T-cell (primary cell): ENCODE measurements at places on chromosomes 4 and X. TPM values are rescaled to one million over a fixed set of nuclear protein-coding genes. Genes with fewer than 3 reads are reported as not detected.

DNA sequence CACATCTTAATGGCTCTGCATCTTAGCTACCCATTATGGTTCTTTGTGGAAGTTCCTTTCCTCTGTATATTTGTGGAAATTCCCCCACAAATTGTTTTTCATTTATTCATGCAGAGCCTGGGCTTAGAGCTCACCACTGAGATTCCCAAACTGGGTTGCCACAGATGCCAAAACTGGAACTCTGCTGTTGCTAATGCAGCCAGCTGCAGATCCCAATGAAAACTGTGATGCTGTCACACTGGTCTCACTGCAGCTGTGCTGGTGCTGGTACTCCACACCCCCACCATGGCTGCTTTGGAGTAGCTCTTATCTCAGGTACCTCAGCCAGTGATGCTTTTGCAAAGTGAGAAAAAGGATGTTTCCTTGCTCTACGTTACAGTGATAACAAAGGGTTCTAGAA is 87.7 kb downstream of the DCK start:
- no peaks in the 10 kb centered on the region for H3K27me3 ChIP-seq
- no peaks in the 10 kb centered on the region for H3K4me1 ChIP-seq
- no peak overlapping the region for H3K27ac ChIP-seq
- no peak overlapping the region for H3K4me3 ChIP-seq

DNA sequence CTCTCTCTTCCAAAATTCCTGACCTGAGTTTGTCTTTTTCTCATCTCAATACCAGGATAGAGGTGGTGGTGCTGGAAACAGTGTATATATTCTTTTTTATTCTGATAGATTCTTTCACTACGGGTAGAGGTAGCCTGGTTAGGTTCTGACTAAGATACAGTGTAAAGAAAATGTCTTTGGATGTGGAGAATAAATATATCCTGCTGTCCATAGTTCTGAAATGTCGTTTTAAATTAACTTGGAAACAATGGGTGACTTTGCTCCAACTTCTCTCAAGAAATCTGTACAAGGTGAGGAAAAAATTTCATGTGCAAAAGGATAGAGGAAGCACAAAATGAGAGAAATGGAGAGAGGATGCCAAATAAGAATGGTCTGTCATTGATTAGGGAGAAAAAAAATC is 546.1 kb downstream of the GBA3 start:
- H3K4me3 ChIP-seq: no peak overlapping the region
- H3K27me3 ChIP-seq: no peaks in the 10 kb centered on the region
- no peaks in the 10 kb centered on the region for H3K36me3 ChIP-seq
- H3K4me1 ChIP-seq: no peaks in the 10 kb centered on the region

DNA sequence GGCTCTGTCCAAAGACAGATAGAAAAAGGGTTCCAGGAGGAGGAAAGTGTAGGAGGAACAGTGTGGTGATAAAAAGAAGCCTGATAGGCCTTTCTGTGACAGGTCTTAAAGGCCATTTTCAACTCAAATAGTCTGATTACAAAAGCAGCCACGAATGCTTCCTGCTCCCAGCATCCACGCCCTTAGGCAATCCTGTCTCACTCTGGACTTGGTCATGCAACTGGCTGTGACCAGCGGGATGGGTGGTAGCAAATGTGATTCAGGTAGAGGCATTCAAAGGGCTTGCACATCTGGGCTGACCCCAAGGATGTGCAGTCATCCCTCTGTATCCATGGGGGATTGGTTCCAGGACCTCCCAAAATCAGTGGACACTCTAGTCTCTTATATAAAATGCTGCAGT is 14.4 kb upstream of the SEPSECS start:
- H3K27me3 ChIP-seq: no peaks in the 10 kb centered on the region
- H3K36me3 ChIP-seq: peaks cover 19% of the 10 kb centered on the region
- peaks cover 8% of the 10 kb centered on the region for H3K4me1 ChIP-seq

GRCh38 chrX:21661316-21661715 is 3.2 kb upstream of the KLHL34 start:
- no peak for DNase-seq
- H3K27me3 ChIP-seq: no peaks in the 10 kb centered on the region
- no peaks in the 10 kb centered on the region for H3K36me3 ChIP-seq
- no peak overlapping the region for H3K27ac ChIP-seq
- no peaks in the 10 kb centered on the region for H3K4me1 ChIP-seq

GRCh38 chr4:99033956-99034355 is 38.4 kb downstream of the METAP1 start:
- no peak for DNase-seq
- H3K4me1 ChIP-seq: peaks cover 4% of the 10 kb centered on the region
- no peaks in the 10 kb centered on the region for H3K27me3 ChIP-seq
- no peak overlapping the region for H3K27ac ChIP-seq

- H3K27me3 ChIP-seq: no peaks in the 10 kb centered on the region
- H3K4me3 ChIP-seq: no peak overlapping the region
- no peak overlapping the region for H3K27ac ChIP-seq
These were observed 404.1 kb downstream of the AFF2 start for GRCh38 chrX:148904421-148905111.

DNA sequence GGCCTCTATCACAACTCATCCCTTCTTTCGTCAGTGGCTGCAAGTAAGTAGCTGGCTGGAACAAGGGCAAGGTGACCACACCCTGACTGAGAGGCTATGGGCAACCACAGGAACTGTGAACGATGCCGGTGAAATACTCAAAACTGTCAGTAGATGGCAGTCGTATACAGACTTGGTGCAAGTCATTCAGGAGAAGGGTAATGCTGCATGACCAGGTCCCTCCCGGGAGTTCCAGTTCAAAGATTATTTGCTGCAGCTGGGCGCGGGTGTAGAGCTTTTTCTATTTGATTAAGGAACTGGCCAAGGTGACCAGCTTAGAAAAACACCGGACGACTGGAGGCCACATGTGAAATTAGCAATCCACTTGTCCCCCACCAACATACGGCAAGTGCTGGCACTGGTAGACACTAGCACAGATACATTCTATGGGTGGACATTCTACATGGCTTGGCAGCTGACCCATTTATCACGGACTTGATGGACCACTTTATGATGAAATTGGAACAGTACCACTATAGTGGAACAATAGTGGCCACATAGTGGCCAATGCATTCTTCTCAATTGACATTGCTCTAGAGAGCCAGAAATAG is 726.6 kb downstream of the TRAM1L1 start:
- H3K4me1 ChIP-seq: no peaks in the 10 kb centered on the region
- no peak for DNase-seq
- no peak overlapping the region for H3K27ac ChIP-seq
- no peaks in the 10 kb centered on the region for H3K36me3 ChIP-seq
- H3K4me3 ChIP-seq: no peak overlapping the region

DNA sequence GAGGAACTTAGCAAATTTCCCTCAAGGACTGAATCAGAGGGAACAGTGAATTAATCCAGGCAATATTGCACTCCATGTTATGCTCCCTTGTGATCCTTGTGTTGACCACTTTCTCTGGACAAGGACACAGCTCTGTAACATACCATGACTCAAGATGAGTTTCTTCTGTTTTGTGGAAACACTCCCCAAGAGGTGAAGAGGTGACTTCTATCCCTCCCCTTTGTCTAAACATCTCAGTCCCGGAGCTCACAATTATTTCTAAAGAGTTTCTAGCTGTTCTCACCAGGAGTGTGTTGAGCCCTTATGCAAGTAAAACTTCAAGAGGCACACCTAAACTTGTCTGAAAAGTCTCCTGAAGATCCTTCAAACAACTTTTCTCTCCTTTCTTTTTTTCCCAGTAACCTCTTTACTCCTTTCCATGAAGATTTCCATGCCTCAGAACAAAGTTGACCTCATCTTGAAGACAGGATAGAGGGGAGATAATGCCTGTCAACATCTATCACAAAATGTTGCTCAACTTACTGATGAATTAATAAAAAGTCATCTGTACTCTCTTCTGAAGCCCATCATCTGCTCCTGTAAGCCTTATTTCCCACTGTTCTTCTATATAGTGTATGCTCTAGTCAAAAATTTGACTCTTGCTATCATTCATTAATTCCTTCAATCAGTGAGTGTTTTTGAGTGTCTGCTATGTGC is 429.1 kb downstream of the SPRY1 start:
- H3K27me3 ChIP-seq: no peaks in the 10 kb centered on the region
- DNase-seq: no peak
- no peaks in the 10 kb centered on the region for H3K36me3 ChIP-seq
- H3K27ac ChIP-seq: no peak overlapping the region
- H3K4me1 ChIP-seq: no peaks in the 10 kb centered on the region

DNA sequence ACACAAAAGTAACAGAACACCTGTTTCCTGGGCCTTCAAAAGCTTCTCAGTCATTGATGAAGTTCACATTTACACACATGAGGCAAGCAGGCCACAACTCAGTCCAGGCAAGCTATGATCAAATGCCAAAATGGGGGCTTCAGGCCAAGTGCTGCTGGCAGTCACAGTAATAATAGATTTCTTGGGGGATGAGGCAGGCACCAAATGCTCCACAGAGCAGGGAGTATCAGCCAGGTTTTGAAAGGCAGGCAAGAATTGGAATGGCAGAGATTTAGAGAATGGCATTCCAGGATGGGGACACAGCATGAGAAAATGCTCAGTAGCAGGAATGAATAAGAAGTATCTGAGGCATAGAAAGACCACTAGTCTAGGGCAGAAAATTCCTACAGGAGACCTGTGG is 52.8 kb downstream of the GRIA3 start:
- H3K27me3 ChIP-seq: no peaks in the 10 kb centered on the region

- no peaks in the 10 kb centered on the region for H3K36me3 ChIP-seq
- H3K4me1 ChIP-seq: no peaks in the 10 kb centered on the region
- H3K4me3 ChIP-seq: peak overlapping the region; percentile 27
- no peak for DNase-seq
- H3K27ac ChIP-seq: no peak overlapping the region
- H3K27me3 ChIP-seq: peaks cover 80% of the 10 kb centered on the region
These were observed 723 bp downstream of the NKX6-1 start for GRCh38 chr4:84498203-84498934.

GRCh38 chrX:78687586-78687985 is 28.5 kb upstream of the RTL3 start:
- no peaks in the 10 kb centered on the region for H3K4me1 ChIP-seq
- no peak overlapping the region for H3K4me3 ChIP-seq
- no peaks in the 10 kb centered on the region for H3K36me3 ChIP-seq
- H3K27ac ChIP-seq: no peak overlapping the region

GRCh38 chrX:7570432-7571029 is 272.4 kb upstream of the VCX start:
- H3K4me3 ChIP-seq: no peak overlapping the region
- no peak overlapping the region for H3K27ac ChIP-seq
- H3K36me3 ChIP-seq: no peaks in the 10 kb centered on the region

DNA sequence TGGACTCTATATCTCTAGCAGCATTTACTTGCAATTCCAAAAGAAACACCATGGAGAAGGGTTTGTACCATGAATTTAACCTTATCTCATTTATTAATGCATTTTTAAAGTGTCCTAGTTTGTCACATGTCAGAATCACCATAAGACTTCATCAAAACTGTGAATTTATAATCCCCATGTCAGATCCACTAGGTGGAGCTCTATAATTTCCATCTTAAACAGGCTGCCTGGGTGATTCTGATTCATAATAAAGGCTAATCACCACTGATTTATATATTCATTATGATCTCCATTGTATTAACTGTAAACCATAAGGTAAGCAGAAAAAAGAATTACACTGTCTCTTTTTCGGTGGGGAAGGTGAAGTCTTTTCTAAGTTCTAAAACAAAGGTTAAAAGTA is 4.0 kb downstream of the TCEAL2 start:
- peaks cover 12% of the 10 kb centered on the region for H3K27me3 ChIP-seq
- no peaks in the 10 kb centered on the region for H3K36me3 ChIP-seq
- H3K4me3 ChIP-seq: no peak overlapping the region
- H3K27ac ChIP-seq: no peak overlapping the region

- DNase-seq: no peak
- H3K36me3 ChIP-seq: no peaks in the 10 kb centered on the region
- no peaks in the 10 kb centered on the region for H3K27me3 ChIP-seq
- peaks cover 21% of the 10 kb centered on the region for H3K4me1 ChIP-seq
- H3K4me3 ChIP-seq: no peak overlapping the region
These were observed 115.1 kb downstream of the SH3KBP1 start for GRCh38 chrX:19772096-19772821.

DNA sequence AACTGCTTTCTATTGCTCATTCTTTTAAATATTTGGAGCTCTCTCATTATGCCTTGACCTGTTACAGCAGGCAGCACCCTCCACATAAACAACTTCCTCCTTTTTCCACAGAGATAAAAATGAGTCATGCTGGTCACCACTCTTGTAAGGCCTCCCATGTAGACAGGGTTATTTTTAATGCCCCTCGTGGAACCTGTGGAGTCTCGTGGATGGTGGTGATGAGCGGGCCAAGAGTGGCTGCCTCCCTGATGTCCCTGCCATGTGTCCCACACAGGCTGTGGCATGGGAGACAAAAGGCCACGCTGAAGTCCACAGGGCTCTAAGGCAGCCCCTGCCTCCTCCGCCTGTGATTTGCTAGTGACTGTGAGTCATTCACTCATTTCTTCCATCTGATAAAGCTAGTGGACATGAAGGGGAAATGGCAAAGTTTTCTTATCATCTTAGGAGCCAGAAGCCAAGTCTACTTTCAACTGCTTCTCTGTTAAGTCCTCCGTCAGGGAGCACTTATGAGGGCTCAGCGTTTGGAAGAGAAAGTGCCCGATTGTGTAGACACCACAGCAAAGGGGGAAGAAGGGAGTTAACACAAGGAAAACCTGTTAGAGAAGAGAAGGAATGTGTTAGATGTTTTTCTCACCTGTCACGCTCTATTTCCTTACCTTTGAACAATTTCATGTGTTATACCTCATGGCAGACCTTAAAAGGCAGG is 121.6 kb upstream of the FAT1 start:
- DNase-seq: no peak
- no peaks in the 10 kb centered on the region for H3K36me3 ChIP-seq
- no peaks in the 10 kb centered on the region for H3K4me1 ChIP-seq
- no peak overlapping the region for H3K4me3 ChIP-seq

GRCh38 chr4:127347936-127348335 is 284.8 kb upstream of the INTU start:
- H3K27me3 ChIP-seq: no peaks in the 10 kb centered on the region
- no peak overlapping the region for H3K4me3 ChIP-seq
- no peaks in the 10 kb centered on the region for H3K4me1 ChIP-seq
- no peaks in the 10 kb centered on the region for H3K36me3 ChIP-seq

DNA sequence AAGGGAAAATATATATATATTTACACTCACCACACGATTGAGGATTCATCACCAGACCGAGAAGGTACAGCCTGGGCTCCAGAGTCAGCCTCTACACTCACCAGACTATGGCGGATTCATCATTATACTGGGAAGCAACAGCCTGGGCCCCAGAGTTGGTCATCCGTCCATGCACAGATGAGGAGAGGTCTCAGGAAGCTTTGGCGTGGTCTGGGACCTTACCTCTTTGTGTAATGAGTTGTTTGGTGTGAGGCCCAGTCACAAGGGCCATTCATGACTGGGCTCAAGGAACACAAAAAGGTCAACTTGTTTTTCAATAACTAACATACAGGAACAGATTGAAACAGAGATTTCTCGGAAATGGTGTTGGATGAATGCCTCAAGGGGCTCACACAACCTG is 926.1 kb downstream of the FAM133A start:
- no peak overlapping the region for H3K4me3 ChIP-seq
- H3K27me3 ChIP-seq: no peaks in the 10 kb centered on the region
- no peaks in the 10 kb centered on the region for H3K4me1 ChIP-seq

Gene GSX2
- total RNA-seq: not detected

Gene MID1
- not detected for total RNA-seq

Gene CLGN
- total RNA-seq: not detected

Gene SGCB
- total RNA-seq: 5.1 TPM

Gene CHIC2
- total RNA-seq: 39.0 TPM
